ENCODE measurements at places on chromosomes 1 and 21. TPM values are rescaled to one million over a fixed set of nuclear protein-coding genes. Genes with fewer than 3 reads are reported as not detected.

DNA sequence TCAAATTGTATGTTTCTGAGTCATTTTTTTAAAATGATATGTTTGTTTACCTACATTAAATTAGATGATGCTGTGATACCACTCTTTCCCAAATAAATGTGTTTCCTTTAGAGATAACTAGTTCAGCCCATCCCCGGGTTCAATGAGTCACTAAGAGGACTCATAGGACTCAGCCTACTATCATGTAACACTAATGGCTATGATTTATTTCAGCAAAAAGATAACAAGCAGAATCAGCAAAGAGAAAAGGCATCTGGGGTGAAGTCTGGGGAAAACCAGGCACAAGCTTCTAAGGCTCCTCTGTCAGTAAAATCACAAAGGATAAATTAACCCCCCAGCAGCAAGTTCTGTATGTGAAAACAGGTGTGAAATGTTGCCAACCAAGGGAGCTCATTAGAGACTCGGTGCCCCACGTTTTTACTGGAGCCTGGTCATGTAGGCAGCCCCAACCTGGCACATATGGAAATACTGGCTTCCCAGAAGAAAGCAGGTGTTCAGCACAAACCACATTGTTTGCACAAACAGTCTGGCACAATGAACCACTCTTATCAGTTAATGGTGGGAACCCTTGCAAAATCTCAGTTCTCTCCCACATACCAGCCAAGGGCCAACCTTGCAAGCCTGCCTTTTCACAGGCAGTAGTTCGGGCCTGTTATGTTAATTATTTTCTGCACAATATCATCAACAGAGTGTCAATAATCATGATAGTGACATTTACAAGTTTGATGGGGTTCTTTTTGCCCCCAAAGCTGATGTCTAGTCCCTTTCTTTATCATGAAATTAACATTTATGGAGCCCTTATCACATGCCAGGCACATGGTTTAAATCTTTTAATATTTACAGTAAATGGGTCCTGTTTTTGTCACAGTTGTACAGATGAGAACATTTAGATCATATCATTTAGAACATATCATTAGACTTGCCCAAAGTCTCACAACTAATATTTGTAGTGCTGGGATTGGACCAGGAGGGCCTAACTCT, 23.1 kb upstream of the CNN3 start:
- DNase-seq: no peak

DNA sequence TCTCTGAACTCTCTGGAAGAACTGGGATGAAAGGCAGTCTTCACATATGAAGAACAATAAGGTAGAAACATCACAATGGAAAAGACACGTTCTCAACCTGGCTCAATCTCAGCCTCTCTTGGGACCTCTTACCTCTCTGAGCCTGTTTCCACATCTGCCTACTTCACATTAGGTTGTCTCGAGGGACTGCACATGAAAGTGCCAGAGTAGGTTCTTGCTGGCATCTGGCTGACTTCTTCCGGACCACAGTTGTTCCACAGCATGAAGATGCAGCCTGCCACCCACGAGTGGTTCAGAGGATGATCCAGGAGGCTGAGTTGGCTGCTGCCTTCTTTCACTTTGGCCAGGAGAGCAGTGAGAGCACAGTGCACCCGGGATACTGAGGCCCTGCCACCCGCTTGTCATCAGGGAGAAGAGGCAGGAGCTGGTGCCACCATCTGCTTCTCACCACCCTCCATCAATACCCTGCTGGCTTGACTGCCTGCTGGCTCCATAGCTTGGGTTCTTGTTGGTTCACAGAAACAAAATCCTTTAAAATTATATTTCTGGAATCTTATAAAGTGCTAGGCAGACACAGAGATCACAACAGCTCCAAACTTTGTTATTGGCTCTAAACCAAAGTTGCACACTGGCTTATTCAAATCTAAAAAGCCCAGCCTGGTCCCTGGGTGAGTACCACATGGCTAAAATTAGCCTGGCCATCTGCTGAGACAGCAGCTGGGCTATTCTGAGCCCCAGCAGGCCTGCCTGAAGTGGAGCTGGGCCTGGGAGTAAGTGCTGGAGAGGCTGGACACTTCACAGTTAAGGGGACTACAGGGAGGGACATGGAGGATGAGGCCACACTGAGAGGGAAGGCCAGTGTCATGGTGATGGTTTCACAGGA, 46.9 kb upstream of the LIN9 start:
- no peak for DNase-seq

DNA sequence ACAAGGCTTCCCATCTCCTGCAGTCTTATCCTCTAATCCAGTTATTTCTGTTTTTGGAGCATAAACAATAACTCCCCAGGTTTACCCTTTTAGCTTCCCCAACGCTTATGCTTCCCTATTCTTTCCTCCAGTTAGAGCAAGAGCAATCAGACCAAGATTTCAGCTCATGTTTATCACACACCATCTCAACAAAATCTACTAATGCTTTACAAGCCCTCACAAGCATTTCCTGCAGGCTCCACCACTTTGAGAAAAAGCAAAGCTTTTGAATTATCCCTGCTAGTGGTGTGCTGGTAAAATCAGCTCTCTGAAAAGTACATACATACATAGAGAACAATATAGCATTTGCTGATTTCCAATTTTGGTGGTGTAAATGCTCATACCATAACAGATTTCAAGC, 92.9 kb downstream of the EDEM3 start:
- DNase-seq: no peak

DNA sequence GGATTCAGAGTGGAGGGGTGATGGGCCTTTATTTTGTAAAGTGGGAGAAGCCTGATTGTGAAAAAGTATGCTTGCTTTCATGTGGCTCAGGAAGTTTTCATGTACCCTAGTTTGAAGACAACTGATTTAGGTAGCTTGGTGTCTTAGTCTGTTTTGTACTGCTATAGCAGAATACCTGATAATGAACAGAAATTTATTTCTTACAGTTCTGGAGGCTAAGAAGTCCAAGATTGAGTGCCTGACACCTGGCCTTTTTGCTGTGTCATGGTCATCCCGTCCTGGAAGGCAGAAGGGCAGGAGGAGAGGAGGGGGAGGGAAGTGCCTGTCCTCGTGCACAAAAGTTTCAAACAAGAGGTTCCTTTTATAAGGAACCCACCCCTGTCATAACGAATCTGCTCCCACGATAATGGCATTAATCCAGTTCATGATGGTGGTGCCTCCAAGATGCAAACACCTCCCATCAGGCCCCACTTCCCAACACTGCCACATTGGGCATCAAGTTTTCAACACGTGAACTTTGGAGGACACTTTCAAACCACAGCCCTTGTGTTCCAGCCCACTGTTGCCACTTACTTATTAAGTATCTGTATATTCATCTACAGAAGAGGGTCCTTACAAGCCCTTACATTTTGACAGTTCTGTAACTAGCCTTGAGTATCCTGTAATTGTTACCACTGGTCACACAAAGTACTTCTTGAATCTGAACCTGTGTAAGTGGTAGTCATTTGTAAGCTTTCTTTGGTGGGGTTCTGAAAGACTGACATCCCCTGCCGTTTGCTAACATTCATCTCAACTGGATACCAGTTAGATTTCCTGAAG, 9.5 kb downstream of the UCK2 start:
- DNase-seq: no peak

DNA sequence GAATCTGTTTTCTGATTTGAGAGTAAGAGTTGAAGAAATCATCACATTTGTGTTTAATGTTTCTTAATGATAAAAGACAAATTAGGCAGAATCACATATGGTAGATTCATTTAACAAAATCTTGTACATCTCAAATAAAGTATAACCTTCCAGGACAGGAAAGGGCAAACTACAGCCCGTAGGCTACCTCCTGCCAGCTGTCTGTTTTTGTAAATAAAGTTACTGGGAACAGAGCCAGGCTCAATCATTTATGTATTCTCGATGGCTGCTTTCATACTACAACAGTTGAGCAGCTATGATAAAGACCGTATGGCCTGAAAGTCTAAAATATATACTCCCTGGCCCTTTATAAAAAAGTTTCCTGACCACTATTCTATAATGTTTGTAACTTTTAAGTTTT, 204.1 kb downstream of the COL24A1 start:
- no peak for DNase-seq

DNA sequence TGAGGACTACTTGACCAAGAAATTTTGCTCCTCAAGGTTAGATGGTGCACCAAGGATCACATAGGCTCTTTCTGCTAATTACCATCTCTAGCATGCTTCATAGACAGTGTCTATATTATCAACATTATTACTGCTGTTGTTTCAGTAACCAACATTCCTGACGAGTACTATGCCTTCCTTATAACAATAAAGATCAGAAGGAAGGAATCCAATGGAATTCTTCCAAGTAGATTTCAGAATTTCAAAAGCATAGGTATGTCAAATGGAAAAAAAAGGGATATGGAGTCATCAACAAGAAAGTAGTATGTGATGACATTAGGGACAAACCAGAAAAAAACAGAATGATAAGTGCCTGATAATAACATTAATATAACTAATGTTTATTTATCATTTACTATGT, 39.6 kb upstream of the LPGAT1 start:
- DNase-seq: no peak

- peak; percentile 50 for DNase-seq
These were observed 131.3 kb downstream of the PEX14 start for GRCh38 chr1:10606064-10606463.

GRCh38 chr1:155473151-155473821, 89.3 kb downstream of the ASH1L start:
- DNase-seq: no peak

ZNF684 gene
- 9.2 TPM for total RNA-seq

C8A gene
- total RNA-seq: not detected

VANGL2 gene
- total RNA-seq: 32.7 TPM

MCOLN2 gene
- total RNA-seq: 0.70 TPM

TTC13 gene
- total RNA-seq: 10.5 TPM
